ENCODE measurements at places on chromosomes 4 and X.

GRCh38 chr4:102452854-102453253 is 48.3 kb upstream of the NFKB1 start:
- DNase-seq: no peak

- no peak for DNase-seq
Observed at GRCh38 chr4:70614184-70614555, 14.4 kb upstream of the ENAM start.

DNA sequence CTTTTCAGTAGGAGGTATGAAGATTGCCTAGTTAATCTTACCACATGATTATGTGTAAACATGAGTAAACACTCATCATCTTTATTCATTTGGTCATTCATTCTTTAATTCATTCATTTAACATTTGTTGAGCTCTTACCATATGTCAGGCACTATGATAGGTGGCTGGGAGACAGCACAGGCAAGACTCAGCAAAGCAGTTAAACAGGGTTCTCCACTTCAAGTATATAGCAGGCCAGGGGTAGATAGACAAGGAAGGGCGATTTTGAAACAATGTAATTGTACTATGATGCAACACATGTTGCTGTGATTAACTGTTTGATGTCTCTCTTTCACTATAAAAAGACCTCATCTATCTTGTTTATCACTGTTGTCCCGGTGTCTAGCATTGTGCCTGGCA is 84.3 kb upstream of the GPR101 start:
- no peak for DNase-seq

DNA sequence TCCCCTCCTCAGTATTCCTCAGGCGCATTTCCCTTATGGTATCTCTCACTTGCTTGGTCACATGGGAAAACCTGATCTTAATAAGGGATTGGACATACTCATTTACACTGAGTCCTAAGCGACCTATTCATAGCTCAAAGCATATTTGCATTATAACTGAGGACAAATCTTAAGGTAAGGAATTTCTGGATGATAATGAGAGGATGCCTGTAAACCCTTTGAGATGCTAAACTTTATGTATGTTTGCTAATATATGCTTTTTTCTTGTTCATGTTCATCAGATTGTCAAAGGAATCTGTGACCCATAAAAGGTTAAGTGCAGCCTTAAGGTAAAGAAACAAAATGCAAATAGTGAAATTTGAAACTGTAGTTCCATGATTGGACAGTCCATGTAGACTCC is 53.8 kb upstream of the TRPC5OS start:
- DNase-seq: no peak

DNA sequence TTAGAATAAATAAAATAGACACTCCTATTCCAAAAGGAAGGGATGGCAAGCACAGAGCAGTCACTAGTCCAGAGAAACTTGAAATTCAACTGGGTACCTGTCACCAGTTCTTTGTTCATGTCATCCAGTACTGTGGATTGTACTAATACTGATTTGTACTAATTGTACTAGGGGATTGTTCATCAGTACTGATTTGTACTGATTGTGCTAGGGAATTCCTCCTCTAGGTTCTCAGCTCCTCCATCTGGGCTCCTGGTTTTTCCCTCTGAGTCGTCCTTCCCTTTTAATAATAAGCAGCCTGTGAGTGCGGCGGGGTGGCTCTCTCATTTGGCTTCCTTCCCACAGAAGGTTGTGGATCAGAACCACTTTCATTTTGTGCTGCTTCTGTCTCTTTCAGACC is 31.0 kb upstream of the SOD3 start:
- DNase-seq: no peak

- DNase-seq: no peak
Observed at GRCh38 chr4:153988492-153989363, 199.8 kb upstream of the SFRP2 start.

GRCh38 chr4:75880278-75880677 is 22.0 kb downstream of the PPEF2 start:
- DNase-seq: no peak
